ENCODE measurements at places on chromosomes 7 and 10.
A peak's percentile ranks its signal among the peaks of the same experiment; 100 is the strongest.

DNA sequence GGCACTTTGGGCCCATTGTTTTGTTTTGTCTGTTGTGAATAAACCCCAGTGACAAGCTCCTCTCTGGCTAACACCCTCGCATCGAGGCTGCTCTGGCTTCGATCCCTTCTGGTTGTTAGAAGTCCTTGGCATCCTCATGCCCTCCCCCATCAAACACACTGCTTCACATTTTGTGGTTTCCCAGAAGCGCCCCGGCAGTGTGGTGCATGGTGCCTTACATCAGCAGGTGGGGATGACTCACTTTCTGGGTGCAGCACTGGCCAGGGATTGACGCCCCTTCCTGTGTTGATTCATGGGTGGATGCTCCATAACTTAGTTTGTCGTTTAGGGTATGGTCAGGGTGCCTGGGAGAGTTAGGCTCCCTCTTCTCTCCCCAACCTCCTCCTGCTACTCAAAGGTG, 51.4 kb downstream of the PLPP4 start:
- DNase-seq: peak; percentile 82

GRCh38 chr7:2499719-2500430, 19.7 kb upstream of the LFNG start:
- DNase-seq: no peak

- no peak for DNase-seq
Observed at GRCh38 chr7:52269669-52270068, 765.8 kb upstream of the POM121L12 start.

- DNase-seq: no peak
Observed at GRCh38 chr7:26071622-26072456, 80.2 kb upstream of the NFE2L3 start.

GRCh38 chr7:36303202-36304098, 86.2 kb upstream of the ANLN start:
- peak; percentile 80 for DNase-seq

- DNase-seq: peak; percentile 91
Observed at GRCh38 chr7:30412782-30413504, 65.6 kb downstream of the NOD1 start.

GRCh38 chr10:3486346-3487065, 298.5 kb downstream of the KLF6 start:
- peak; percentile 43 for DNase-seq
